ENCODE measurements at places on chromosomes 3 and 15.

DNA sequence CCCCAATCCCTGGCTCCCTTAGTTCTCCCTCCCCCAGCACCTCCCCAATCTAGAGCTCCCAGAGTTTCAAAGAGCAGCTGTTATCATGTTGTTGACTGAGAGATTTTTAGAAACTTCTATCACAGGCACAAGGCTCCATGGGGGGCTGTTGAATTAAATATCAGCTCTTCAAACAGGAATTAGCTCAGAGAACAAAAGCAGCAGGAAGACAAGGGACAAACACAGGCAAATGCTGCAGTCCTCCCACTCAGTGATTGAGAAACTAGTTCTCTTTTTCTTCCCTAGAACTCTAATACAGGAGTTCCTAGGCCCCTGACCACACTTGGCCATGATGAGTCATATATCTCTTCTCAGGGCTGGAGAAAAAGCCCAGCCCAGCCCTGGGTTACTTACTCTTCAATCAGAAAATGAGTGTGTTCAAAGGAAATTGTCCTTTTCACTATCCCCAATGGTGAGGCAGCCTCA lies 262.1 kb downstream of the IGSF11 start:
- no peak for DNase-seq

DNA sequence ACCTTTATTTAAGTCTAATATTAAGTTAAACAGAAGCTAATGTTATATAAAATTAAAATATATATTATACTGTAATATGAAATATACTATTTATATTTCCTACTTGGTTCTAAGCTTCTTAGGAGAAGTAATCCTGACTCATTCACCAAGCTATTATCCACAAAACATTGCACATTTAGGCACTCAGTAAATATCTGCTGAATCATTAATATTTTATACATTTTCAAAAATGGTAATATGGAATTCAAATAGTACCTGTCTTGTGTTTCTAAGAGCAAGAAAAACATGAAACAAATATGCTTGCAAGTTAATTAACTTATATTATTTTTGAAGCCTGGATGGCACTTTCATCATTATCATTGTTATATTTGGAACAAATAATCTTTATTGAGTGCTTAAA lies 153.0 kb upstream of the CNTN4 start:
- DNase-seq = no peak

DNA sequence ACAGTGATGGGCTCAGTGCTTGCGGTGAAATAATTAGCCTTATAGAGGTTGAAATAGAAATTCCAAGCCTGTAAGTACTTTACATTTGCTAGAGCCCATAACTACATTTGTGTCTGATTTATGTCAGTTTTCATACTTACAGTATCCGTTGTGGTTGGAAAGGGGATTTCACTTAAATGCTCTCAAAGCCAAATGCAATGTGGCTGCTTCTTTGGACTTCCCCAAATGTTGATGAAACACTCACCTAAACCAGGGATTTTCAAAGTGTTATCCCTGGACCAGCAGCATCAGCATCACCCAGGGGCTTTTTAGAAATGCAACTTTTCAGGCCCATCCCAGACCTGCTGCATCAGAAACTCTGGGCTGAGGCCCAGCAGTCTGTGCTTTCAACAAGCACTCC lies 378.7 kb downstream of the MCTP2 start:
- no peak for DNase-seq

GRCh38 chr3:63824309-63824708 lies 5.2 kb downstream of the C3orf49 start:
- peak; percentile 57 for DNase-seq

- DNase-seq = no peak
These were observed 237.2 kb downstream of the MBNL1 start for GRCh38 chr3:152505926-152506325.
